IPS-NIHi11 (cell line): ENCODE measurements at places on chromosomes 5 and 9.

DNA sequence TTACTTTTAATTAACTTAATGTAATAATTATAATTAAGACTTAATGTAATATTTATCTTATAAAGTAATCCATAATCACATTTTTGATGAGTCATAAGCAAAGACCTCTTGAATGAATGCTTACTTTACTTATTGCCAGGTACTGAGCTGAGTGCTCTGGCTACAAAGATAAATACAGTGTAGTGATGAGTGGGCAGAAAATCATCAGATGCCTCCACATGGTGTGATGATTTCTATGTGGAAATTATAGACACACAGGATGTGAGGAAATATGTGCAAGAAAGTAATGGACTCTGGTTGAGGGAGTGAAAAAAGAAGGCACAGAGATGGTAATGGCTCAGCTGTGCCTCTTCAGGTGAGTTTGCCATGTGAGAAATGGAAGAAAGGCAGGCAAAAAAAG lies 422.6 kb upstream of the CD180 start:
- no peak for DNase-seq

- DNase-seq = no peak
Observed at GRCh38 chr5:6393596-6394194, 15.3 kb upstream of the MED10 start.

- peak; percentile 79 for DNase-seq
Observed at GRCh38 chr5:10157085-10157669, 92.5 kb downstream of the ATPSCKMT start.

DNA sequence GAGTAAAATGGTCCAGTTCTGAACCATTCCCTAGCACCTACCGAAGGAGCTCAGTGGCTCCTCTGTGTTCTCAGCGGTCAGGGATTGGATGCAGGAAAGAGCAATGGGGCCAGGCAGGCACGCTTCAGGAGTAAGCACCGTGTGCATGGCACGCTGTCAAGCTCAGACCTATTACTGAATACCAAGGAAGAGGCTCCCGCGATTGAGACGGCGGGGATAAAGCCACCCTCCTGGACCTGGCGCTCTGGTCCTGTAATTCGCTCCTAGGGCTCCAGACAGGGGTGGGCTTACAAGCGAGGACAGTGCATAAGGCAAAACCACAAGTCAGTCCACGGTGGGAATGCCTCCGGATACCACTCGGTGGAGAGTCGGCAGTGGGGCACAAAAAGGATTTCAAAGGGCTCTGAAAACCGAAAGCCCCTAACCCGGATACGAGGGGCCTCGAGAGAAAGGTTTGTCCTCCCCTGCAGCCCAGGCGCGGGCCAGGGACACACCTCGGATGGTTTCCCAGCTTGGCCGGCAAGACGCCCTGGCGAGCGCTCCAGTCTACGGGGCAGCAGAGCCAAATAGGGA lies 988 bp downstream of the OXCT1 start:
- DNase-seq = peak; percentile 44

DNA sequence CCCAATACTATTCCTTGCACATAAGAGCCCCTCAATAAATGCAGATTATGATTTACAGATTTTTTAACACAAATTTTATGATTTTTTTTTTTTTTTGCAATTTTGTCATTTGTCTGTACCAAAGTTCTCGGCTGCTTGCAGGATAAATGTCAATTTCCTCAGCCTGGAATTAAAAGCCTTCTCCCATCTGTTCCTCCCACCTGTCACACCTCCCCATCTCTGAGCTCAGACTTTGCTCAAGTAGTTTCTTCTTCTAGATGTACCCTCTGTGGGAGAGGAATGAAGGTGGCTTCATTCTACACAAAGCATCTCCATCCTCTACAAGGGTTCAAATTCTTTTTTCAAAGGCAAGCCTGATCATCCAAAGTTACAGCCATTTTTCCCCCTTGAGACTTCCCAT lies 153.7 kb upstream of the GRAMD2B start:
- no peak for DNase-seq

- DNase-seq = no peak
Observed at GRCh38 chr5:111993242-111993641, 236.2 kb upstream of the NREP start.

- DNase-seq = no peak
Observed at GRCh38 chr5:87252283-87252605, 15.4 kb upstream of the RASA1 start.

DNA sequence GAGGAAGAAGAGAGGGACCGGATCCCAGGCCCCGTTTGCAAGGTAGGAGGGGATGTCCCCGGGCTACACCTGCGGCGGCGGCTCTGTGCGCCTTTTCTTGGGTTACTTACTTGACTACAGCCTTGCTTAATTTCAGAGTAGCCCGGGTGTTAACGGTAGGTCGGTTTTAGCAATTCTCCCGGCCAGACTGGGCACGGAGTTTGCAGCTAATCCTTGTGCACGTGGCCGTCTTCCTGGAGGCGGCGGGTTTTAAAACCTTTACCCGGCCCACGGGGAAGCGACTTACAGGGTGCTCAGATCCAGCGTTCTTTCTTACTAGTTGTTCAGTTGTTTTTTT lies 313 bp downstream of the BRIX1 start:
- no peak for DNase-seq

- DNase-seq = no peak
Observed at GRCh38 chr5:150120617-150121447, 34.5 kb upstream of the CSF1R start.

DNA sequence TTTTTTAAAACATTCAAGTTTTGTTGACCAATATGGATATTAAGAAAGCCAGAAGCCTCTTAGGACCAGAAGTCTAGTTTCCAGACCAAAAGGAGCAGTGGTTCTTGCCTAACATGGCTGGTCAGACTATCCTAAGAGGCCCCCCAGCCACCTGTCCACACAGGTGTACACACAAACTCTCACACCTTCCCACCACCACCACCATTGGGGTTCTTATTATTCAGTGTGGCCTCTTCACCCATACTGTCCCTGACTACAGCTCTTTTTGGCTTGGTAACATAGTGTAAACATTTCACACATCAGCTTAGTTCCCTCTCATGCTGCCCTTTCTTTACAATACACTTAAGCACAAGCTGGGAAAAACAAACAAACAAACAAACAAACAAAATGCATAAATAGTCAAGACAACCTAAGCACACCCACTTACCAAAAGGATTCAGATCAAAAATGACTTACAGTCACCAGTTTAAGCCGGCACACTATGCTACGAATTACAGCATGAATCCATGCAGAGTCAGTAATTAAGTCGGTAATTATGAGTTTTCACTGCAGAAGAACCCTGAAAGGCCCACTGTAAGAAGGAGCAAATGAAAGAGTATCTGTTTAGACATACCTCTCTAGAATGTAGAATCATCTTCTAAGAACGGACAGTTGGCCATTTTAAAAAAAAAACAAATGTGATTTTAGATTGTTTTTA lies 9.5 kb downstream of the LHFPL2 start:
- no peak for DNase-seq

GRCh38 chr5:81904166-81904565 lies 67.7 kb upstream of the ATG10 start:
- no peak for DNase-seq

DNA sequence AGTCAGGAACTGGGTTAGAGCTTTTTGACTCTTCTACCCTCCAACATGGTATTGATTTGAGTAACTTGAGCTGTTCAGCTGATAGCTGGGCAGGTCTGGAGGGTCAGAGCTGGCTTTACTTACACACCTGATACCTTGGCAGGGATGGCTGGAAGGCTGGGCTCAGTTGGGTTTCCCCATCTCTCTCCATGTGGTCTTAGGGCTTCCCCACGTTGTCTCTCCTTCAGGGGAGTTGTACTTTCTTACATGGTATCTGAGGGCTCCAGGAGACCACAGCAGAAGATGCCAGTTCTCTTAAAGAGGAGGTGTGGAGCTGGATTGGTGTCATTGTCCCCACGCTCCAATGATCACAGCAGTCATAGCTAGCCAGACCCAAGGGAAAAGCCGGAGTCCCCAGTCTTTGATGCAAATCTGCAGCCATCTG lies 25.6 kb downstream of the ISOC1 start:
- no peak for DNase-seq

- no peak for DNase-seq
Observed at GRCh38 chr5:68272289-68272688, 56.7 kb downstream of the PIK3R1 start.

DNA sequence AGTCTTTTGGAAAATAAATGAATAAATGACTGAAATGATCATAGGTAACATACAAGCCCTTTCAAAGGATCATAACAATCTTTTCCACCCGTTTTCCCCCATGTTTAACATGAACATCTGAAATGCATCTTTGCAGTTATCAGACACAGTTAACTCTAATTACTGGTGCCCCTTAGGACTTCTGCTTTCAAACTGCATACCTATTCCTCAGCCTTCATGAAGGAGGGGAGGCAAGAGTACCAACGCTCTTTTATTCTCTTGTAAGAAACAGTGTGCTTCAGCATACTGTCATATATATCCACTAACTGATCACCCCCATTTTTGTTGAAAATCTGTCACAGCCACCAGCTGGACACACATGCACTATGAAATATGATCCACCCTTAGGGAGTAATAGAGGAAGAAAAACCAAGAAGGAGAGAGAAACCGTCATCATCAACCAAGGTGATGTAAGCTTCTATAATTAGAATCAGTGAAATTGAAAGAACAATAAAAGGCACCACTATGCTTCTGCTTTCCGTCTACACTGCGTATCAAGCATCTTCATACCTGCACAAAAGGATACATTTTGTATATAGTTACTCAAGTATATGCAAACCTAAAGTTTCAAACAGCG lies 98.7 kb downstream of the RAPGEF6 start:
- no peak for DNase-seq

DNA sequence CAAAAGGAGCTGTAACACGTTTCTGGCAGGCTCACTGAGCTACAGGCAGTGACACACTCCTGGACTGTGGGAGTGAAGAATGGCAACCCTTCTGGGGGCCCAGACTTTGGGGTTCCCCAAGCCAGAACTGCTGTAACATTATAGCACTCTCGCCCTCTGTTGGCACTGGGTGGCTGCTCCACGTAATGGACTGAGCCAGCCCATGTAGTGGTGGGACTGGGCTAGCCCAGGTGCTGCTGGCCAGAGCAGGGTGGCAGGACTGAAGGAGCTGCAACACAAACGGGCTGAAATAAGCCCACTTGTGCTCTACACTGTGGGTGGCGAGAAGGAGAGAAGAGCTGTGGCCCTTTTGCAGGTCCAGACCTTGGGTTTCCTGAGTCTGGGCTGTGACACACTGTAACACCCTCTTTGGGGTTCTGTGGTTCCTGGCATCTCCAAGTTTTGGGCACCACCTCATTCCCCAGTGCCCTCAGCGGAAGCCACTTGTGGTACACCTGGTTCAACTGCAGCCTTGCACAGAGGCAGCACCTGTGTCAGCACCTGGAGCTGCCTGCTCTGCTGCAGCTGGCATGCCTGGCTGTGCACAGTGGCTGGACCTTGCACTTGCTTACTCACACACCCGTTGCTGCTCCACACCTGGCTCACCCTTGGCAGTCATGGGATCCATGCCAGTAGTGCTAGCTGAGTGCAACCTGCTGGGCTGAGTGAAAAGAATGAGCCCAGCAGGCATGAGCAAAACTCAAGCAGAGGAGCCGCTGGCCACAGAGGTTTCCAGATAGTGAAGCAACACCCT lies 95.0 kb upstream of the PRR16 start:
- no peak for DNase-seq

DNA sequence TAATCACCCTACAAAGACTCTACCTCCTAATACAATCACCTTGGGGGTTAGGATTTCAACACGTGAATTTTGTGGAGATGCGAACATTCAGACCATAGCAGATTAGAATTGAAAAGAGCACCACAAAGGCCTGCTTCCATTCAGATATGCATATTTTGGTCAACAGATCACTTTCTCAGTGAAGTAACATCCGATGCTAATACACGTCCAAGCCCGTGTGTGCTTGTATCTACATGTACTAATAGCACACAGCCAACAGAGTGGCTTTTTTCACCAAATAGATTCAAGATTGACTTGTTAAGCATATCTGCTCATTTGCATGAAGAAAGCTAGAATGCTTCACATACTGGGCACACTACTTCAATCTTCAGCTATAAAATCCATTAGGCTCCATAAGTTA lies 35.6 kb upstream of the SSBP2 start:
- no peak for DNase-seq

DNA sequence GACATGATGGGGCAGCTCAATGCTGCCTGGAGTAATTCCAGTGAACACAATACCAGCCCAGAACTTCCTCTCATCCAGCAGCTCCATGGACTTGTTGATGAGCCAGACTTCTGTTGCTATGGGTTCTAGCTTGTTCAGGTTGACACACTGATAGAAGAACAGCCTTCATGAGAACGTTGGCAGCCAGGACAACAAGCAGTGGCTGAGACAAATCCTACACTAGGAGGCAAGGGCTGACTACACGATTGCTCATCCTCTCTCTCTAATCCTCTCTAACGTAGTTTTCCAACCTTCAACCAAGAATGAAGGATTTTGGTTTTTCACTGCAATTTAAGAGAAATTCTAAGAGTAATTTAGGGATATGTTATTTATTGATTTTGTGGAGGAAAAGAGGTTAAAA lies 67.8 kb downstream of the NIPSNAP3B start:
- DNase-seq = no peak

DNA sequence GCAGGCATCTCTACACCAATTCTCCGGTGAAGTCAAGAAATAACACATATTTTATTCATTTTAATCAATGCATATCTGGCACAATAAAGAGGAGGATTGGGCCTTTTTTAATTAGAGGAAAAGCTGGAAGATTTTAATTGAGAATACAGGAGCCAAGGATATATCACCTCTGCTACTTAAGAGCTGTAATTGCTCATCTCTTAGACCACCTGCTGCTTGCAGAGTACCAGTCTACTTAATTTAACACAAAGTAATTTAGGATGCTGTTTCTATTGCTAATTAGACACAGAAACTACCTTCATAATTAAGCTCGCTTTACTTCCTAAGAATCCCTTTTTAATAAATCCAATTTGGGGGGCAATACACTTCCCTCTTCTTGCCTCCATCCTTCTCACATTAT lies 326.9 kb downstream of the TENT4A start:
- DNase-seq = no peak

DNA sequence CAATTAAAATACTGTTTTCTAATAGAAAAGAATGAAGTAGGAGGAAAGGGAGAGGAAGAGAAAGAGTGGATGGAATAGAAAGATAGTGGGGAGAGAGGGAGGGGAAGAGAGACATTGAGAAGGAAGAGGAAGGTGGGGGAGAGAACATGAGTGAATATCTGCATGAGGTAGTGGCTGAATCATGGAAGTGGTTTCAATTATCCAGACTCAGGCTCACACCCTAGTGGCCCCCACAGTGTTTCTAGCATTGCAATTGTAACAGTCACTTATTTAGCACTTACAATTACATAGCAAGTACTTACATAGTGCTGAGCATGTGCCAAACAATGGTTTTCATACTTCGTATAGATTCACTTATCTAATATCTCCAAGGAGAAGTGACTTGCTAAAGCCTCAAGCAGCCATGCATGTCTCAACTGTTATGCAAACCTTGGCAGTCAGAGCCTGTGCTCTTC lies 72.7 kb downstream of the CAST start:
- DNase-seq = no peak
